ENCODE measurements at places on chromosomes 16 and 17.
A peak's percentile ranks its signal among the peaks of the same experiment; 100 is the strongest.

- no peak for DNase-seq
Measured at GRCh38 chr16:5330058-5330457, 232.5 kb upstream of the EEF2KMT start.

DNA sequence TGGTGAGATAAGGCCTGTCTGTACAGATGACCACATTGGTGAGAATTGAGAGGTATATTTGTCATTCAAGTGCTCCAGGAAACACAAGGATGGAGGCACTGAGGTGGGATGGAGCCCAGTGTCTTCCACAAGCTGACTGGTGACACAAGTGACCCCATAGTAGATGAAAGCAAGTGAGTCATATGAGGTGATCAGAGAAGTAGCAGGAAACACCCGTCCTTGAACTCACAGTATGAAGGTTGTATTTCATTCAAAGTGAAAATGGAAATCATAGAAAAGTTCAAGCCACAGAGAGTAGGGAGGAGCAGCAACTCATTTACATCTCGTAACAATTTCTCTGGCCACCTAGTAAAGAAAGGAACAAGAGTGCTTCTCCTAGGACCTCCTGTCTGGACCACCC, 609.8 kb downstream of the HS3ST4 start:
- no peak for DNase-seq

- peak; percentile 44 for DNase-seq
Measured at GRCh38 chr16:85652431-85653221, 36.1 kb downstream of the GINS2 start.

DNA sequence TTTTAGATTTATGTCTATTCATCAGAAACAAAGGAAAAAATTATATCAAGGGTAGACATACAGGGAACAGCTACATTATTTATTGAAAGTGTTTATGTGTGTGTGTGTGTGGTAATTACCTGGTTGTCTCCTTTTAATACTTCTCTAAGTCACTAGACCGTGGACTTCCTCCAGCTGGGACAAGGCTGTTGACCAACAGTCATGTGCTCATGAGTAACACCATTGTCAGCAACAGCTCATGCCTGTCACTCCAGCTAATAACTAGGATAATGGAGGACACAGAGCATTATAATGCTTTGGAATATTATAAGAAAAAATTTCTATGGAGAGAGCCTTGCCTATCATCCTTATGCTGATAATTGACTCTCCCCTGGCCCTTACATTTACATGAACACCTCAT, 125.3 kb upstream of the SALL1 start:
- no peak for DNase-seq

- DNase-seq = no peak
Measured at GRCh38 chr17:15346066-15346595, 4.7 kb upstream of the TEKT3 start.

GRCh38 chr16:67104061-67104460, 5.7 kb upstream of the PHAF1 start:
- no peak for DNase-seq

GRCh38 chr17:17466511-17466910, 10.3 kb upstream of the MED9 start:
- DNase-seq = no peak

- no peak for DNase-seq
Measured at GRCh38 chr17:51269991-51270390, 9.6 kb downstream of the UTP18 start.

DNA sequence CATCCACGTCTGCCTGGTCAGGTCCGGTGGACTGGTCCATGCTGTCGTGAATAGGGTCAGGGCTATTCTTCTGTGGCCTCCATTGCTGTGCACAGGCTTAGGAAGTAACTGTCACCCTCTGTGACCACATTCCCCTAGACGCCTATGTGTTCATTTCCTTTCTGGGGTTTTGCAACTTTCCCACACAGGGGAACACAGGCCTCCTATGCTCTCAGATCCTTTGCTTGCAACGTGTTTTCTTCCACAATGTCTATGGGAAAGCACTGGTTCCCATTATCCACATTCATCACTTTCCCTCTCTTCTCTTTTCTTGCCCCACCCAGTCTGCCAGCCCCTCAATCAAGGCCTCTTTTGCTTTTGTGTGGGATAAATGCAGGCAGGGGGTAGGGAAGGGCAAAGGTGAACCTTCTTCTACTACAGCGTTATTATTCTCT, 43.2 kb upstream of the DNAJA2 start:
- DNase-seq = no peak

DNA sequence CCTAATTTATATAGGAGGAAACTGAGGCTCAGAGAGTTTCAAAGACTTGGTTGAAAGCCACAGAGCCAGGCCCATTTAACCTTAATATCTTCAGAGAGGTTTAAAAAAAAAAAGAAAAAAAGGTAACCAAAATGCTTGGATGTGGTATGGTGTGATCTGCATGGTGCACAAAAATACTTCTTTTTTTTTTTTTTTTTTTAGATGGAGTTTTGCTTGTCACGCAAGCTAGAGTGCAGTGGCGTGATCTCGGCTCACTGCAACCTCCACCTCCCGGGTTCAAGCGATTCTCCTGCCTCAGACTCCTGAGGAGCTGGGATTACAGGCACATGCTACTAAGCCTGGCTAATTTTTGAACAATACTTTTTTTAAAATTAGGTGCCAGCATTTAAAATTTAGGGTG, 101.8 kb downstream of the XYLT1 start:
- no peak for DNase-seq

GRCh38 chr16:50480206-50480605, 68.0 kb upstream of the NKD1 start:
- no peak for DNase-seq

DNA sequence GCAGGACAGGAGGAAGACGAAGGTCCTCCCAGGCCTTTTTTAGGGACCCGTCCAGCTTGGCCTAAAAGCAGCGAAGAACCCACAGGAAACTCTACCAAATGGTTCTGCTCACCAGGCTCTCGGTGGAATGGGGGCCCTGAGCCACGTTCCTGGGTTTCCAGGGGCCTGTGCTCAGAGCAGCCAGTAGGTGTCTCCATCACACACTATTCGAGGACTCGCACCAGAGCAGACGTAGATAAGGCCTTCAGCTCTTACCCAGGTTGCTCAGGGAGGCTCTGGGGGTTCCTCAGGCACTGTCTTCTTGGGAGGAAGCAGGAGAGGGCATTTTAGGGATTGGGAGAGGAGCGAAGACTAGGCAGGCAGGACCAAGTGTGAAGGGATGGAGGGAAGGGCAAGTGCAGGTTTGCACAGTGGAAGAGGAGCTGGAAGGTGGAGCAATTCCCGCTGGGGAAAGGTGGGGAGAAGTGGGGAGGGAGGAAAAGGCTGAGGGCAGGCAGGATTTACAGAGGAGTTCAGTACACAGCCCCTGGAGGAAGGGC, 157.1 kb downstream of the RGS9 start:
- DNase-seq = peak; percentile 69

DNA sequence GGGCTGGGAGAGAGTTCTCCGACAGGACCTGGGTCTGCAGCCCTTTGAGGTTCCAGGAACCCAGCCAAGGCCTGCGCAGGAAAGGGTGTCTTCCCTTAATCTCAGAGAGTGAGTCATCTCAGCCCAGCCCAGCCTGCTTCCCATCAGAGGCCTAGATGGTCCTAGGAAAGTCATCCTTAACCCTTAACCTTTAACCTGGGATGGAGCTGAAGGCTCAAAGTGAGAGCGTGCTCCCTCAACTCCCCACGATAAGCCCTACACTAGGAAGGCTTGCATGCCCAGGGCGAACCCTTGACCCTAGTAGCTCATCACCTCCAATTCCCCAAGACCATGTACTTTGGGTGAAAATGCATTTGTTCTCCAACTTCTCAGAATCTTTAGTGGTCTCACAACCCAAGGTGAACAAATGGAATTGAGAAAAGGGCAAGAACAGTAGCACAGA, 4.8 kb upstream of the ATXN7L3 start:
- DNase-seq = no peak

GRCh38 chr16:47234-47633, 6.2 kb downstream of the POLR3K start:
- no peak for DNase-seq

DNA sequence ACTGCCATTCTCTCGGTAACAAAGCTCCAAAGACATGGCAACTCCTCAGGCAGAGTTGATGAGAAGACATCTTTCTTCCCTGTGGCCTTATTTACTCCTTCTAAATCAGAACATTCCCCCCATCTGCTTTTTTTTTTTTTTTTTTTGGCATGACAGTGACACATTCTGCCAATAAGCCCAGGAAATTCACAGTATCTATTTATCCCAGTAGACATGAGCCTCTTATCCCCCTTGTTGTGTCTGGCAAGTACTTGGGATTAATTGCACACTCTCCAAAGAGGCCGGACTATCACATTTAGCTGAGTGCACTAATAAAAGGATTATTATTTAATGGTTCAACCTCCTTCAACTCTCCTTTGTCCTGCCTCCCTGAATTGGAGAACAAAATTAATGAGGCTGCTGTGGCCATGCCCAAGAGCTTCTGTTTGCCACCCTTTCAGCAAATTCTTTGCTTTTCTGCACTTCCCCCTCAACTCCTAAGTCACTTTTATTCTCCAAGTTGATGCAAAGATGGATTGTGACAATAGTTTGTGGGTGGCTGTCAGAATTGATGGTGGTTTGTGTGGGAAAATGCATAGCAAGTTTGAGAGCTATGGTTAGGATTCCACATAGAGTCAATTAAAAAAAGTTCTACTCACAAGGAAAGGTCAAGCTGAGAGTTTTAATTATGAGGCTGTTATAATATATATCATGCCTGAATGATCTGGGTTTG, 47.2 kb downstream of the GPR139 start:
- DNase-seq = no peak

- DNase-seq = no peak
Measured at GRCh38 chr16:30088832-30089624, 2.7 kb downstream of the TBX6 start.

- no peak for DNase-seq
Measured at GRCh38 chr16:65069065-65069464, 52.8 kb downstream of the CDH11 start.

GRCh38 chr17:44655983-44656710, at the start of gene MEIOC:
Gene MEIOC (plus strand): TSS chr17:44656468. CDS start chr17:44656614, 146 bp downstream.
- DNase-seq = peak; percentile 34

DNA sequence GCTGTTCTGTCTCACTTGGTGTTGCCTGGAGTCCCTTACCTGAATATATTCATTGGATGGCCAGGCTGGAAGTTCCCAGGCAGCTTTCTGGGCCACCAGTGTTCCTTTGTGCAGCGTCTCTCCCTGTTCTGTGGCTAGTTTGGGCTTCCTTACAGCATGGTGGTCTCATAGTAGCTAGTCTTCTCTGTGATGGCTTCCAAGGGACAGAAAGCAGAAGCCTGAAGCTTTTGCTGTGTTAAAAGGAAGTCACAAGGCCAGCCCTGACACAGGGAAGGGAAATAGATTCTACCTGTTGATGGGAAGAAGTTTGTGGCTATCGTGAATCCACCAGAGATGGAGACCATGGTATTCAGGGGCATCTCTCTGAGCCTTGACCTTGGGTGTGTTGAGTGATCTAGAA, 34.6 kb downstream of the PLCG2 start:
- no peak for DNase-seq

DNA sequence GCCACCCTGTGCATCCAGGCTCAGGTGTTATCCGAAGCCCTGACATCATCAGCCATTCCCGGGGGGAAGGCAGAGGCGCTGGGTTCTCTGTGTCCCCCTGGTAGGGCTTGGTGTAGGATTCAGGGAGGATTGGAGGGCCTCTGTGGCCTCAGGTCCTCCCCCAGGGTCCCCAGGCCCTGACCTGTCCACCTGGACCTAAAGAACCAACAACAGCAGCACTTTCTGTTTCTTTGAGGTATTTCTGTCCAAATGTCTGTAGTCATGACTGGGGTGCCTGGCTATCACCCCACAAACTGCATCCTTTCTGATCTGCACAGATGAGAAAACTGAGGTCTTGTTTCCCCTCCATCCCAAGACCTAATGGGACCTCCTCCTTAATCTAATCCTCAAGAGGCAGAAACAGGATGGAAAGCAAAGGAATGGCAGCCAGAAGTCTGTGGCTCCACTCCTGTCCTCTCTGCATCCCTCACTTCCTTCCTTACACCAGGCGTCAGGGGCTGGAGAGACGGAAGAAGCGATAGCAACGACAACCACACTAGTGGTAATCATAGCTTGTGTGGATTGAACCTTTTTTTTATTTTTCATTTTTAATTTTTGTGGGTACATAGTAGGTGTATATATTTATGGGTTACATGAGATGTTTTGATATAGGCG, 11.8 kb downstream of the NLRC5 start:
- DNase-seq = no peak

DNA sequence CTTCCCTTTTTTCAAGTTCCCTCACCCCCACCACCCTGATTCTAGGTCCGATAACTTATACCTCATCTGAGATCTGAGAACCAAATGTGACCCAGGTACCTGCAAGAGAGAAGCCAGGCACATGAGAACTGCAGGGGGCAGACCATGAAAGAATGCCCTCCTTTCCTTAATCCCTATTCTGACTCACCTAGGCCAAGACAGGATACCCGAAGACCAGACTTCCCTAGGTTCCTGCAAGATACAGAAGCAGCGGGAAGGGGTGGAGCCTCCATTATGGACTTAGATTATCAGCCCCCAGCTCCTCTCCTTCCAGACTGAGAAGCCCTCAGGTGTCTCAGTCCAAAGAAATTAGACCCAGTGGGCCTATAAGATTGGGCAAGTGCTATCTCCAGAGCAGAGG, 2.1 kb downstream of the KCNAB3 start:
- DNase-seq = no peak

Measured in T1000 (cell line).